ENCODE measurements at places on chromosomes 6 and 20.

- DNase-seq: no peak
These were observed 91.0 kb downstream of the SCP2D1 start for GRCh38 chr20:18904624-18905023.

DNA sequence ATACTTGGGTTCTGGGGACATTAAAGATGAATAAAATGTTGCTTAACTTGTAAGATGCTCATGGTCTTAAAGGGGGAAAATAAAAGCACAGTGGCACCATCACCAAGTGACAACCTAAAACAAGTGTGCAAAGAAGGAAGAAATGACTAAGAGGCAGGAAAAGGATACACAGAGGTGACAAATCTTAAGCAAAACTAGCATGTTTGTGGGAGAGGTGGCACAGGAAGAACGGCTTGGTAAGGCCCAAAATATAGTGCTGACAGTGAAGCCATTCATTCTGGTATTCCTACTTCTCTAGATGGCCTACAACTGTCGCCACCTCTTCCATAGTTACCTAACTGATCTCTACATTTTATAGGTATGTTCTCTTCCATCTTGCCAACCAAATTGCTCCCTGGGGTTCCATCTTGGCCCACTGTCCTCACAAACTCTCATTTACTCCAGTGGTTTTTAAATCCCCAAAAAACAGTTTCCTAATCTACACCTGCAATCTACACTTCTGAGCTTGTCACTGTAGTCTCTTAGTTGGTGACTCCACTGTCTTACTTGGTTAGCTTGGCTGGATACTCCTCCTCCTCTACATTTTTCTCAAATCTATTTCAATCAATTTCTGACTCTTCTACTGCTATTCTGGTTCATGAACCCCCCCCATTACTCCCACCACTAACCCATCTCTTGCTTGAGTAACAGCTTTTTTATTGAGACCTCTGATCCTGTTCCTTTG is 33.5 kb downstream of the FAM8A1 start:
- no peak for DNase-seq

DNA sequence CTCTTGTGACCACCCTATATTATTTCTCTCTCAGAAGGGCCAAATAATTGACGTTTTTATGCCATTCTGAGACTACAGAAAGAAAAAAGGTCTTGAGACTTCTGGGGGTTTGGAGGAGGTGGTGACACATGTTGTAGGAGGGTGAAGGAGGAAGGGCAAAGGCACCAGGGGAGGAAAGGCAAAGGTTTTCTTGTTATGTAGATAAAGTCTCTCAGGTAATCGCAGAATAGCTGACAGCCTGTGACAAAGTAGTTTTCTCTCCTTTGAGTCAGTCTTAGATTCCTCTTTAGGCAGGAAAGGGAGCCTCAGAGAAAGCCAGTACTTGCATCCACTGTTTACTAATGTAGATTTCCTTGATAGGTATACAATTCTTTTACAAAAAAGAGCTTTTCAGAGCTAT is 23.6 kb downstream of the OR2B2 start:
- DNase-seq: no peak

DNA sequence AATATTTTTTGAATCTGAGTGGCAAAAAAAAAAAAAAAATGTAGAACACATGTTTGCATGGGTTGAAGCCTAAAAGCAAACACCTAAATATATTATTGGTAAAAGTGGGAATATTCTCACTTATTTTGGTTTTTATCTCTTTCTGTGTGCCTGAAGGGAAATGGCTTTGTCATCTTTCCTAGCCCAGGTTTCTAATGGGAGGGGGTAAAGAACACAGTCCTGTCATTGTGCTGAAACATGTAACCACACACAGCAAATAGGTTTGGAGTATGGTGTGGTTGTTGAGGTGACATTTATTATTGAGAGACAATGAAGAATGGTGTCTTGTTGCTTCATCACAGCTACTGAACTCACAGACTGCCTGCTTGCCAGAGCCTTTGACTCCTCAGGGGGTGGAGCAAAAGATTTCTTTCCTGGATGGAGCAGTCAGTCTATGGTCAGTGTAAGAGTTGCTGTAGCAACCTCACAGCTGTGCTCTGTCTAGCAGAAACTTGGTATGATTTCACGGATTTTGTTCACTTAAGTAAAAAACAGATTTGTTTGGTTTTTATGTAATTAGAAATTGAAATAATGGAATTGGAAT is 70.2 kb downstream of the CEP57L1 start:
- DNase-seq: peak; percentile 41

DNA sequence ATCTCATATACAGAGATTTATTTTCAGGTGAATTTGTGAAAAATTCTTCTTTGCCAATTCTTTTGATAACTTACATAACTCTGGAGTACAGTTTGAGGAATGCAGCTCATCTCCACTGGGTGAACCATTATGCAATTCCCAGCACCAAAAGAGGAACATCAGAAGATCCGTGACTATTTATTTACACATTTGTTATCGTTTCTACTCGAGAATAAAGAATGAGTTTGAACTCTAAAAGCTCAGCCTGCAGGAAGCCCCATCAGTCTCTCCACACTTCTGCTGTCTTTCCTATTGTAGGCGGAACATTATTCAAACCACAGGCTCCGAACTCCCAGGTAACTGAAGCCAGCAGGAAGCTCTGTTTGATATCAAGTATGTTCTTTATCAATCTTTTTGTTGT is 95.9 kb upstream of the IFNGR1 start:
- no peak for DNase-seq

DNA sequence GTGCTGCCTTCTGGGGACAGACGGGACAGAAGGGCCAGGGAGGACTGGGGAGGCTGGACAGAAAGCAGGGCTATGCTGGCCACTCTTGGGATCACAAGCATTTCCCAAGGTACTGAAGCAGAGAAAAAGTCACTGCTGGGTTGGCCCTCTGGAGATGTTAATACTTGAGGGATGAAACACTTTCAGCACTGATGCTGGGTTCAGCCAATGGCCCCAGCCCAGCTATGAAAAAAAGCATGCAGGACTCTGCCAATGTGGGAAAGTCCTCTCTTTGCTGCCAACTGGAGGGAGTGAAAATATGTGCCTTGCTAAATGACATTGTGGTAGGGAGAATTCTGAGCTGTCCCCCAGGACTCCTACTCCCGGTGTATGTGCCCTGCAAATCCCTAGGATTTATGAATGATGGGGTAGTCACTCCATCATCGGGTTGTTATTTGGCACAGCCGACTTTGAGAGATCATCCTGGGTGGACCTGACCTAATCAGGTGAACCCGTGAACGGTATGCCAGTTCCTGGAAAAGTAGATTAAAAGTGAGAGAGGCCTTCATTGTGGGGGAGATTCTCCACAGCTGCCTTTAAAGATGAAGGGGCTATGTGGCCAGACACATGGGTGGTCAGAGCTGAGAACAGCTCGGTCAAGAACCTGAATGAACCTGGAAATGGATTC is 119.9 kb upstream of the TRAF3IP2 start:
- DNase-seq: no peak

- DNase-seq: no peak
These were observed 428.8 kb upstream of the JARID2 start for GRCh38 chr6:14817074-14817473.

- DNase-seq: no peak
These were observed 57.7 kb downstream of the SLX4IP start for GRCh38 chr20:10492844-10493243.

DNA sequence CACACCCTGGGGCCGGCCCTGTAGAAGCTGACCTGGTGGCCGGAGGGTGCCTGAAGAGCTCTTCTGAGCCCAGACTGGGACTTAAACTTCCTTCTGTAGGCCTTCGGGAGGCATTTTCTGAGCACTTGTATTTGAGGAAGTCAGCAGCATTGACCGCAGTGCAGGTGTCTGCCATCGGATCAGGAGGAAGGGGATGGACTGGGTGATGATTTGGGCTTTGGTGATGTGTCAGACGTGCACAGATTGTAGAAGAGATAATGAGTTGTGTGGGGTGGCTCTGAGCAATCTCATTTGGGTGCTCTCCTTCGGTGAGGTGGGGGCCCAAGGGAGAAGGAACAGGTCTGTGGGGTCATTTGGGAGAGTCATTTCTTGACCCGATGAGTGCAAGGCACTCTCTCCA is 150.9 kb downstream of the ARID1B start:
- no peak for DNase-seq

DNA sequence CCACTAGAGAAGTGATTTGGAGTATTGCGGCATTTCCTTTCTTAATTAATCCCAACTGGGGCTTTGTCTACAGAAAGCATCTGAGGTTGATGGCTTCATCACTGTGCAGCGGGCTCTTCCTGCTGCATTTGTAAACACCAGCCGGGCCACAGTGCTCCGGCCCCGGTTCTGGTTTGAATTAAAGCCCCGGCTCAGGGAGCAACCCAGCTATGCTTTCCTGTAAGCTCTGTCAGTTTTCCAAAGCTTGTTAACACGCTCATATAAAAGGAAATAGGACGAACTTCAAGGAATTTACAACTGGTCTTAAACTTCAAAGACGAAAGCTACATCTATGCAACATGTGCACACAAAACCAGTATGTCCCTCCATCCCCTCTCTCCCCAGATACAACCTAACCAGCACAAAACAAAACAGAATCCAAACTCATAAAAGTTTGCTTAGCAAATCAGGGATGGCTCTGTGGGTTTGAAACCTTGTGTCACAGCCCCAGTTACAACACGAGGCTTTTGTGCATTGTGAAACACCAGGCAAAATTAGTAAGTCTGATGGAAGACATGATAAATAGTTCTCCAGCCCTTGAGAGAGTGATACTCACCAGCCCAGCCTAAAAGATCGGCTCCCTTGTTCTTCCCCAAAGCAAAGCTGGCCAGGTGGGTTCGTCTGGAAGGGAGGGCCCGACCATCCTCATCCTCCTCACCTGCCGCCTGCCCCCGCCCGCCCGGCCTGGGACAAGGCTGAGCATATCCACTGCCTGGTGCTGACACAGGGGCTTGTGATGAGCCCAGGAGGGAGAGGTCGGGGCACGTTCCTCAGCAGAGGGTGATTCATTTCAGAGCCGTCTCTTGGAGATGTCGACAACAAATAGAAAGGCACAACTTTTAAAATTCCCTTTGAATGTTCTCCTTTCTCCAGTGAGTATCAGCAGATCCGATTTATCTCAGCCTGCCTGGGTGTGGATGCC is 197.9 kb downstream of the TFAP2C start:
- DNase-seq: no peak
